ENCODE measurements at places on chromosomes 3 and 15.

GRCh38 chr3:58242340-58242739 lies 4.7 kb downstream of the ABHD6 start:
- no peak for DNase-seq

DNA sequence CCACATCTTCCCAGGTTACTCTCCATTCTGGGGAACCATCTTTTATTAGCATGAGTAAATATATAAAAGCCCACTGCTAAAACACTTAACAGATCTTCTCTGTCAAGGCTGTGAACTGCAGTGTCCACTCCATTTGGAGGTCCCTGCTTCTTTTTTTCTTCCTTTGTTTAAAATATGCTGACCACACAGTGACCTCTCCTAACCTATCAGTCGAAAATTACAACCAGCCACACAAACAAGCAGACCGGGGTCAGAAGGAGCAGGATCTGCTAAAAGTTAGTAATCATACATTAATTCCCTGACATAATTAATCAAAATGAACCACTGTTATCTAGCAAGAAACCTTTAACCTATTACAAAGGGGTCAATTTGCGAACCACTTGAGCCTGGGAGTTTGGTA lies 427.9 kb upstream of the NR2F2 start:
- DNase-seq: no peak

- DNase-seq: no peak
These were observed 134.7 kb downstream of the P3H2 start for GRCh38 chr3:189985948-189986347.

DNA sequence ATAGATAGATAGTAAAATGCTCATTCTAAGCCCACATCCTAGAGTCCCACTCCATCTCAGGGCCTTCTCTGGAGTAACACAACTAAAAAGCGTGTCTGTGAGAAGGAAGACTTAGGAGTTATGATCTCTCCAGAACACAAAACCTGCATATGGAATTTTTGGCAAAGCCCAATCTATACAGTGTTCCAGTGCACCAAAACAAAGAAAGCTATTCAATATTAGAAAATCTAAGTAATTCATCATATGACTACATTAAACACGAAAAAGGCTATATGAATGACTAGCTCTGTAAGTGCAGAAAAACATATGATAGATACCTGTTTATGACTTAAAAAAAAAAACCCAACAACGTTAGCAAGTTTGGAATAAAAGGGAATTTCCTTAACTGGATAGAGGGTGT lies 27.7 kb downstream of the MTMR10 start:
- no peak for DNase-seq

DNA sequence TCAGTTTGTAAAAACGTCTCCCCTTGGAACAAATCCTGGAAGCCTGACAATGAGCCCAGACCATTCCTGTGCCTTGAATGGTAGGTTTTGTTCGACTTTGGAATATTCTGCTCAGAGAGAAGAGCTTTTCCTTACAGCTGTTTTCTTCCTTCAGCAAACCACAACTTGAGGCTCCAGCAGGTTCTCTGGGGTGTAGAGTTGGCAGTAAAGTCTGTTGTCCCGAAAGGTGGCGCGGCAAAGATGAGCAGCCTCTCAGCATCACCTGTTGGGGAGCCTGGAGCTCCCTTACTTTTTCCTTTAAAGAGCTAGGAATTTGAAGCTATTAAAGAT lies 65.4 kb downstream of the BOC start:
- no peak for DNase-seq

Data from activated naive CD4-positive, alpha-beta T cell treated with anti-CD3 and anti-CD28 coated beads, Interleukin-2, amount 10 ng/mL, durations not matched to agents 7 days and 5 days (primary cell).